HepG2 (cell line): ENCODE measurements at places on chromosomes 5 and 9.

- DNase-seq = no peak
Measured at GRCh38 chr5:172492097-172492840, 37.9 kb upstream of the SH3PXD2B start.

GRCh38 chr9:128845186-128845931, 15.8 kb upstream of the SPOUT1 start:
- peak; percentile 50 for DNase-seq

GRCh38 chr5:130151239-130151638, 247.0 kb downstream of the CHSY3 start:
- DNase-seq = no peak

- no peak for DNase-seq
Measured at GRCh38 chr5:91053741-91054025, 329.4 kb downstream of the ARRDC3 start.

GRCh38 chr5:95923918-95924544, 37.6 kb downstream of the ELL2 start:
- no peak for DNase-seq

- no peak for DNase-seq
Measured at GRCh38 chr5:14976486-14976885, 104.9 kb upstream of the ANKH start.

GRCh38 chr5:71957292-71957898, 149.9 kb upstream of the MAP1B start:
- DNase-seq = no peak

GRCh38 chr5:109410389-109411148, 795 bp upstream of the PJA2 start:
- DNase-seq = no peak

- peak; percentile 90 for DNase-seq
Measured at GRCh38 chr5:111680737-111681413, 76.1 kb downstream of the NREP start.

GRCh38 chr9:128026255-128026772, 40.8 kb downstream of the NAIF1 start:
- no peak for DNase-seq
